ENCODE measurements at places on chromosomes 13 and 19. TPM values are rescaled to one million over a fixed set of nuclear protein-coding genes. Genes with fewer than 3 reads are reported as not detected.

GRCh38 chr13:85093808-85094207 lies 705.4 kb downstream of the SLITRK6 start:
- DNase-seq = no peak

- DNase-seq = no peak
Measured at GRCh38 chr13:56670563-56670962, 470.2 kb upstream of the PRR20A start.

ZNF471 gene
- total RNA-seq = 1.9 TPM

GRCh38 chr19:46067691-46068090 lies 26.9 kb upstream of the IGFL4 start:
- no peak for DNase-seq

DNA sequence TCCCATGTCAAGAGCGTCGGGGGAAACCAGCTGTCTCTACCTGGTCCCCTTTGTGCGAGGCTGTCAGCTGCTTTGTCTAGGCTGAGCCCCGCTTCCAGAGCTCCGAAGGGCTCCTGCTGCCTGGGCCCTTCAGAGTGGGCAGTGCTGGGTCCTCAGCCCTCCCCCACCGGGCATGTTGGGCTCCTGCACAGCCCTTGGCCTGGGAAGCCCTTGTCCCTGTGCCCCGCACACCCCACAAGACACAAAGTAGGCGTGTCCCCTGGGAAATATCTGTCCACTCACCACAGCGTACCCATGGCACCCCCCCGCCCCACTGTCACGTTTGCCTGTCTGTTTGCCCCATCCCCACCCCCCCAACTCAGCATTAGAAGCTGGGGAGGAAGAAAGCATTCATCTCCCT lies 39.6 kb upstream of the RANBP3 start:
- no peak for DNase-seq

DNA sequence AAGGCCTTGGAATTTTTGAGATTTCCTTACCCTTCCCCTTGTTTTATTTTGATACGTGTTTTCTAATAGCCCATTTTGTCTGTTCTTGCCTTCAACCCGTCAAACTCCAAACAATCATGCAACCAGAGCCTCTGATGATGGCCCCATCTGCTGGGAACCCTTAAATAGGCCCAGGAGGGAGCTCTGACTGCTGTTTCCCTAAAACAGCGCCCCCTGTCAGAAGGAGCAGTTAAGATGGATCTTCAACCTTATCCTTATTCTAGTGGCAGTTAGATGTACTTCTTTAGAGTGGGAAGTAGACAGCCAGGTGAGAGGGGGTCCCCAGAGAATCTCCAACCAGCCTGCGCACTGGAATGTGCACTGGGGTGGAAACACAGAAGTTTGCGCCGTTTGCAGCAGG lies 1031.0 kb upstream of the PCDH9 start:
- no peak for DNase-seq
